ENCODE measurements at places on chromosomes 11 and 22. TPM values are rescaled to one million over a fixed set of nuclear protein-coding genes. Genes with fewer than 3 reads are reported as not detected.

- no peak for DNase-seq
Measured at GRCh38 chr11:120284272-120284671, 40.8 kb upstream of the TLCD5 start.

DNA sequence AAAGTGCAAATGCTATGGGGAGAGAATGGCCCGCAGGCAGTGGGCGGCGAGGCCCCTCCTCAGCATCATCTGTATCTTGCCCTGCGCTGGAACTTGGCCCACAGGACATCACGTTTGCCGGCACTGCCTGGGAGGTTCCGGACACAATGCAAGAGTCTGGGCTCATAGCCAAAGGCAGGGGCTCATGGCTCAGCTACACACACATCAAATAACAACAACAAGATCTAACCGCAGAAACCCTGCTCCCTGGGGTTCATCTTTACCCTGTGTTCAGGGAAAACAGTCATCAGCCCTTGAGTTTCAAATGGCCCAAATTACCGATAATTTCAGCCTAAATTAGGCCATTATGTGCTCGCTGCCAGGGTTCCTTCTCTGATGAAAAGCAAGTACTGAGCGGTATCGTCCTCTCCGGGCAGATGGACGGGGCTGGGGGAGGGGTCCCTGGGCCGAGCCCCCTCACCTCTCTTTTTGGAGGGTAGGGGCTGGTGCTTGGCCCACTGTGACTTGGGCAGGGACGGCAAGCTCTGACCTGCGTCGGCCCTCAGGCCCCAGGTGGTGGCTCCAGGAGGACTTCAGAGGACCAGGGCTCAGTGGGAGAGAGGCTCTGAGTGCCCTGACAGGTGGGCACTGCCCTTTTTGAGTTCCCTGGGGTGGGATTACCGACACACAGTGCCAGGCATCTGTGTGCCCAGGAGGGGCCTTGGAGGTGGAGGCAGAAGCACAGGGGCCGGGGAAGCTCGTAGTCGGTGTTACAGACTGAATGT is 25.0 kb upstream of the GAL start:
- DNase-seq = no peak

GRCh38 chr11:130103296-130103814 is 33.7 kb downstream of the APLP2 start:
- no peak for DNase-seq

DNA sequence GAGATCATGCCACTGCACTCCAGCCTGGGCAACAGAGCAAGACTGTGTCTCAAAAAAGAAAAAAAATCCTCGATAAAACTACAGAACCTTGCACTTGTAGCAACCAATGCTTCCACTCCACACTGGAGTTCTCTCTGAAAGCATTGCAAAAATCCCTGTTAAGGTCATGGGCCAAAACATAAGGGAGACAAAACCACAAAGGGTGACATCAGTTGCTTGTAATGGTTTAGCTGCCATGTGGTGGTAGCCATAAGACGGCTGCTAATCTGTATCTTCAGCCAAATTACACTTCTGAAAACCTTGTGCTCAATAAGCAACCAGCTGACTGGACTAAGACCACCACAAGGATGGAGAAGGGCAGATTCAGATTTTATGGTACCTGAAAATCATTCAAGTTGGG is 20.6 kb upstream of the TPH1 start:
- no peak for DNase-seq

DNA sequence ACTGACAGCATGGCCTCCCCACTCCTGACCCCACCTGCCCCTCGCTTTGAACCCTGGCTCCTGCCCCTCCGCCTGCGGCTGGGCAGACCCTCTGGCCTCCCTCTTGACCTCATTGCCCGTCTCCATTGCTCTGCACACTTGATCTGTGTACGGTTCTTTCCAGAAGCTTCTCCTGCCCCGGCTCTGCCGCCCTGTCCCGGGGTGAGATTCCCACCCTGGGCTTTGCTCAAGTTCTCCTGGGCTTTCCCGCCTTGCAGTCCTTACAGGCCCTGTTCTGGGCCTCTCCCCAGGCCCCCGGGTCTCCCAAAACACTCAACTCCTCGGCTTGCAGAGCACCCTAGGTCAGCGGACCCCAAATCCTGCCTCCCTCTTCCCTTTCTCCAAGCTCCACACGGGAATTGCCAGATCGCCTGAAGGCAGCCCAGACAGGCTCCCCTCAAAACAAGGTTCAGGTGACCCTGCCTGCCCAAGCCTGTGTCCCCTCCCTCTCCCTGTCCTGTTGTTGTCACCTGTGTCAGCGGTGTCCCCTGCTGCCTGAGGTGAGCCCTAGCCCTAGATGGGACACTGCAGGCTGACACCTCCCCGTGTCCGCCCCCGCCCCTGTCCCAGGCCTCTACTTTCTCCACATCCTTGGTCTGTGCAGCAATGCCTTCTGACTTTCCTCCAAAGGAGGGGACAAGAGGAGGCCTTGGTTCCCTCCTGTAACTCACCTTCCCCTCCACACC is 1.5 kb downstream of the GAL start:
- peak; percentile 88 for DNase-seq

GRCh38 chr11:86118253-86118652 is 49.4 kb upstream of the PICALM start:
- no peak for DNase-seq

- no peak for DNase-seq
Measured at GRCh38 chr11:95337175-95337957, 106.4 kb upstream of the SESN3 start.

GRCh38 chr11:34055218-34056000 is 3.9 kb downstream of the CAPRIN1 start:
- DNase-seq = no peak

GRCh38 chr11:131561501-131561900 is 191.1 kb downstream of the NTM start:
- no peak for DNase-seq

- DNase-seq = no peak
Measured at GRCh38 chr11:96314326-96315020, 28.5 kb downstream of the MAML2 start.

- DNase-seq = no peak
Measured at GRCh38 chr22:32831584-32831983, 30.1 kb downstream of the TIMP3 start.

DNA sequence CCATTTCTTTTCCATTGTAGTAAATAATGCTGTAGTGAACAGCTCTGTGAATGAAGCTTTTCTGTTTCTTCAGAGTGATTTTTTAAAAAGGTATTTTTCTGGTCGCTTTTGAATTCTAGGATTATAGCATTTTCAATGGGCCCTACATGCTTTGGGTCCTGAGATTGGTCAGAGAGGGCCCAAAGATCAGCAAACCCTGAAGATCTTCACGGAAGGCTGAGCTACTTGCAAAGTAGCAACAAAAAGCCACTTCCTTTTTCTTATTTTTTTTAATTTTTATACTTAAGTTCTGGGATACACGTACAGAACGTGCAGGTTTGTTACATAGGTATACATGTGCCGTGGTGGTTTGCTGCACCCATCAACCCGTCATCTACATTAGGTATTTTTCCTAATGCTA is 200.5 kb downstream of the FAT3 start:
- no peak for DNase-seq

GRCh38 chr22:49010901-49011300 is 816.8 kb downstream of the BRD1 start:
- DNase-seq = peak; percentile 81

DNA sequence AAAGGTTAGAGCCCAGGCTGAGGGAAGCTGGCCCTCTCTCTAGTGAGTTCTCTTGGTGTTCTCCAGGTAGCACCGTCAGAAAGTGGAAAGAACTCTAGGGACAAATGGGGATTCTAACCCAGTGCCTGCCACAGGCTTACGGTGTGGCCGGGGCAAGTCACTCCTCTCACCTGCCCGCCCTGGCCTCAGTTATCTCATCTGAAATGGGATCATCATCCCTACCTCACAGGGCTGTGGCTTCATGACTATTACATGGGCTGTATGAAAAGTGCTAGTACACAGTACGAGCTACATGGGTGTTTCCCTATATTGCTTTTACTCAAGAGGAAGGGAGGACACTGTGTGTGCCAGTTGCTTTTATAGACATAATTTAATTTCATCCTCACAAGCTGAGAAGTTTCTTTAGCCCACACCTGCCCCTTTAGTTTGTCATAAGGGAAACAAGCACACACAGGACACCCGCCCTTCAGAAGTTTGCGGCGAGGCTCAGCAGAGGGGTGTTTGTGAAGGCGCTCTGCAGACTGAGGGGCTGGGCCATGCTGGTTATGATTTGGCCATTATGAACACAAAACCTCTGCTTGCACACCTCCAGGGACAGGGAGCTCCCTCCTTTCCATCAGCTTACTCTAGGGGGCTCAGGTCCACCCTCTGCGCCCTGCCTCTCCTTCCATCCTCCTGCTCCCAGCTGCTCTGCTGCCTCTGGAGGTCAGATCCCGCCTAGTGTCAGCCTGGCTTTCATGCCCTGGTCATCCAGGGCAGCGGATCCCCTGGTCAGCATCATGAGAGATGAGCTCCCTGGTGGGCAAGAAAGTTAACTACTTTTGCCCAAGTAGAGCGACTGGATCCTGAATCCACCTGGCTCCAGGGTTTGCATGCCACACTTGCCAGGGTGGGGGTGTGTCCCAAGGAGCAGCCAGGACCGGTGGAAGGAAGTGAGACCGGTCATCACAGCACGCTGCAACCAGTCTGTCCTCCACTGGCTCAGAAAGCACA is 1.2 kb downstream of the KLHL35 start:
- DNase-seq = no peak

- no peak for DNase-seq
Measured at GRCh38 chr22:22109693-22110466, 127.3 kb upstream of the TOP3B start.

- DNase-seq = peak; percentile 74
Measured at GRCh38 chr11:97461934-97462333, 1072.1 kb downstream of the JRKL start.

GRCh38 chr11:114925591-114925990 is 247.3 kb downstream of the NXPE2 start:
- no peak for DNase-seq

DNA sequence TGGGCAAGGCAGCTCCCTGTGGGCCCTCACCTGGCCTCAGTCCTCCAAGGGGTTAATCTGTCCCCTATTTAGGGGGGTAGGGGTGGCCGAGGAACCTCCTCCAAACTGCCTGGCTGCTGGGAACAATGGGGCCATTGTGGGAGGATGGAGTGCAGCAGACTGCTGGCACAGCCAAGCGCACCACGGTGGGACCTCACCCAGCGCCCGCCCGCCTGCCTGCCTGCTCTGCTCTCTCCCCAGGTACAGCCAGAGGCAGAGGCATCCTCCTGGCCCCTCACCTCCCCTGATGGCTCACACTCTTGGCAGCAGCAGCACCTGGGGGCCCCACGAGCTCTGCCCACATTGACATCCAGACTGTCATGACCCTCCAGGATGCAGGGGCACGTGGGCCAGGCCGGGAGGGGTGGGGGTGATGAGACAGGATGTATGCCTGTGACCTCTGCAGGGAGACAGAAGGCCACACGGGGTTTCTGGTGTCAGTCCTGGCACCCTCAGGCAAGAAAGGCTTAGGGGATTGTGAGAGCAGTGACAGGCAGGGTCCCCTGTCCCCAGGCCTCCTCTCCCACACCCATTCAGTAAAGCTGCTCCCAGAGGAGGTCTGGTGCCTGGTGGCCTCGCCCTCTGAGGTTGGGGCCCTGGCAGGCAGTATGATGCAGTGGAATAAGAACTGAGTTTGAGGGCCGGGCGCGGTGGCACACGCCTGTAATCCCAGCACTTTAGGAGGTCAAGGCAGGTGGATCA is 11.4 kb downstream of the BCL9L start:
- DNase-seq = no peak

DNA sequence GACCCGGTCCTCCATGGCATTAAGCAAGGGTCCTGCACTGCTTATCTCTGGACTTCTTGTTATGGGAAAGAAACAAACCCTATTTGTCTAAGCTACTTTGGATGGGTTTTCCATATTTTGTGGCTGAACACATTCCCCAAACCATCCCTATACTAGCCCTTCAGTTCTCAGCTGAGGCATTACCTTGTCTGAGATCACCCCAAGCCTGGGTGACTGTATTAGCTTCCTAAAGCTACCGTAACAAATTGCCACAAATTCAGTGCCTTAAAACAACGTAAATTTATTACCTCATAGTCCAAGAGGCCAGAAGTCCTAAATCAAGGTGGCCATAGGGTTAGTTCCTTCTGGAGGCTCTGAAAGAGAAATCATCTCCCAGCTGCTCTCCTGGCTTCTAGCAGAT is 43.1 kb upstream of the CEP295 start:
- no peak for DNase-seq

The APOA4 gene
- total RNA-seq = 15.0 TPM

The ACR gene
- 4.5 TPM for total RNA-seq

The UBQLN3 gene
- total RNA-seq = 0.22 TPM

The OR2AG2 gene
- total RNA-seq = 0.06 TPM

The MYBPC3 gene
- total RNA-seq = 0.48 TPM

The RRM1 gene
- 24.5 TPM for total RNA-seq

Data from mesenteric fat pad (tissue), 1 donor.